ENCODE measurements at places on chromosomes 12 and 14.

GRCh38 chr14:44663136-44663535 lies 156.1 kb upstream of the FSCB start:
- no peaks in the 10 kb centered on the region for H3K4me1 ChIP-seq
- no peaks in the 10 kb centered on the region for H3K36me3 ChIP-seq
- H3K27ac ChIP-seq, result no peak overlapping the region
- DNase-seq, result no peak
- H3K4me3 ChIP-seq, result no peak overlapping the region

GRCh38 chr12:12482150-12482761 lies 80.4 kb downstream of the DUSP16 start:
- no peak overlapping the region for H3K27ac ChIP-seq
- H3K4me1 ChIP-seq, result peaks cover 5% of the 10 kb centered on the region
- H3K4me3 ChIP-seq, result no peak overlapping the region
- H3K36me3 ChIP-seq, result peaks cover 69% of the 10 kb centered on the region
- H3K27me3 ChIP-seq, result no peaks in the 10 kb centered on the region

DNA sequence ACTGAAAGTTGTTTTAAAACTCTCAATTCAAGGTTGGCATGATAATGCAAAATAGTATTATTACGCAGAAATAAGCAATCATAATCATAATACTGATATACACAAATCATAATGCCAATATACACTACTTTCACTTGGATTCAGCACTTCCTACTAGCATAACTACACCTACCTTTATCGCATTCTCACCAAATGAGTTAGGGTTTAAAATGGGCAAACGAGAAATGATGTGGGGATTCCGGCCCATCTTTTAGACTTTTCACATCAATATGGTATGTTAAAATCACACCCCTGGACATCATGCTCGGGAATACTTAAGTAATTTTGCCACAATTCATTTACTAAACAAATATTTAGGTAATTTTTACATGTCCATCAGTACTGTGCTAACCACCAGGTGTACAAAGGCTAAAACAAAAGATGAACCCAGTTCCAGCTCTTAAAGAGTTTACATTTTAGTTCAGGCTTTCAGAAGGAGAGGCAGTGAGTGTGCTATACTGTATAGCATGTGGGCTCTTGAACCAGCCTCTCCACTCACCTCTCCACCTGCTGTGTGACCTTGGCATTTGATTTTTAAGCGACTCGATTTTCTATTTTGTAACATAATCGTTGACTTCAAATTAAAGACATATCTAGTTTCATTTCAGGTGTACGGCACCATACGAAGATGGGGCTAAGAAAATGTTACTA lies 1.1 kb upstream of the USP15 start:
- H3K36me3 ChIP-seq, result no peaks in the 10 kb centered on the region
- peak overlapping the region; percentile 74 for H3K4me3 ChIP-seq
- peaks cover 28% of the 10 kb centered on the region for H3K4me1 ChIP-seq
- no peak for DNase-seq

DNA sequence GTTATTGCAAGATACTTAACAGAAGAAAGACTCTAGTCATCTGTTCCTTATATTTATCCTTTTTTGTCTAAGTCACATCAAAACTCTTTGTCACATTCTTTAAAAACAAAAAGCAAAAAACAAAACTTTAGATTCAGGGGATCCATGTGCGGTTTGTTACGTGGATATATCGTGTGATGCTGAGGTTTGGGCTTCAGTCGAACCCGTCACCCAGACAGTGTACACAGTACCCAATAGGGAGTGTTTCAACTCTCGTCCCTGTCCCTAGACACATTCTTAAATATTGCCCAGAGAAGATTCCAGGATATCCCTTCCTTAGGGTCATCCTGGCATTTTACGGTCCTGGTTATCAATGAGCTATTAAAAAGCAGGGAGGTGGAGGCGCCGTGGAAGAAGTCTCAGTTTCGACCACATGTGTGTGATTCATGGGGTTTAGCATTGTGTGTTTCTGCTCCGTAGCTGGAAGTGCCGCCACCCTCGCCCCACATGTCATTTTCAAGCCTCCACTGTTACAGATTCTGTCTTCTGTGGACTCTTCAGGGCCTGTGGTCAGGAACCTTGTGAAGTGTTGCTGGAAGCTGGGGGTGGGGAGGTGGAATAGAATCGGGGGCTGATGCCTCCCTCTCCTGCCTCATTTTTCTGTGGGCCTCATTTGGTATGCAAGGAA lies 19.9 kb downstream of the CCND2 start:
- DNase-seq, result no peak
- peaks cover 48% of the 10 kb centered on the region for H3K36me3 ChIP-seq
- H3K27me3 ChIP-seq, result no peaks in the 10 kb centered on the region
- H3K4me1 ChIP-seq, result peaks cover 20% of the 10 kb centered on the region

DNA sequence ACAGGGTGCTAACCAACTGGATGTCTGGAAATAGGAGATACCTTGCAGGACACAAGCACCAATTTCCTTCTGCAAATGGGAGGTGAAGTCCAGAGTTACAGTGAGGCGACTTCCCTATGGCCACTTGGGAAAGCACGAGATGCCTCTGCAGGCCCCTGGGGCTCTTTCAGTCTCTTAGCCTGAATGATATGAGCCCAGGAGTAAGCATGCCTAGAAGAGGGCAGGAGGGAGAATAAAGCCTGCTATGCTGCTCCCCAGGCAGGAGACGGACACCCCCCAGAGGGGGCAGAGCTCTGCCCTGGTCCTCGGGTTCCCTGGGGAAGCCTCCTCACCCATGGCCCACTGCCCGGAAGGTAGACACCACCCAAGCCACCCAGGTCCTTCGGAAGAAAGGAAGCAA lies 105.1 kb downstream of the GCH1 start:
- H3K27me3 ChIP-seq, result no peaks in the 10 kb centered on the region
- no peak overlapping the region for H3K27ac ChIP-seq
- no peak for DNase-seq
- no peaks in the 10 kb centered on the region for H3K4me1 ChIP-seq
- H3K36me3 ChIP-seq, result no peaks in the 10 kb centered on the region
- H3K4me3 ChIP-seq, result no peak overlapping the region

GRCh38 chr12:93019212-93019927 lies 90.3 kb upstream of the EEA1 start:
- no peak overlapping the region for H3K27ac ChIP-seq
- no peaks in the 10 kb centered on the region for H3K4me1 ChIP-seq
- no peak overlapping the region for H3K4me3 ChIP-seq
- no peak for DNase-seq
- no peaks in the 10 kb centered on the region for H3K27me3 ChIP-seq

GRCh38 chr12:121812921-121813896 lies 9.4 kb downstream of the SETD1B start:
- no peak for DNase-seq
- no peak overlapping the region for H3K27ac ChIP-seq
- no peaks in the 10 kb centered on the region for H3K27me3 ChIP-seq
- peaks cover 31% of the 10 kb centered on the region for H3K4me1 ChIP-seq
- H3K4me3 ChIP-seq, result no peak overlapping the region
- H3K36me3 ChIP-seq, result peaks cover 2% of the 10 kb centered on the region

DNA sequence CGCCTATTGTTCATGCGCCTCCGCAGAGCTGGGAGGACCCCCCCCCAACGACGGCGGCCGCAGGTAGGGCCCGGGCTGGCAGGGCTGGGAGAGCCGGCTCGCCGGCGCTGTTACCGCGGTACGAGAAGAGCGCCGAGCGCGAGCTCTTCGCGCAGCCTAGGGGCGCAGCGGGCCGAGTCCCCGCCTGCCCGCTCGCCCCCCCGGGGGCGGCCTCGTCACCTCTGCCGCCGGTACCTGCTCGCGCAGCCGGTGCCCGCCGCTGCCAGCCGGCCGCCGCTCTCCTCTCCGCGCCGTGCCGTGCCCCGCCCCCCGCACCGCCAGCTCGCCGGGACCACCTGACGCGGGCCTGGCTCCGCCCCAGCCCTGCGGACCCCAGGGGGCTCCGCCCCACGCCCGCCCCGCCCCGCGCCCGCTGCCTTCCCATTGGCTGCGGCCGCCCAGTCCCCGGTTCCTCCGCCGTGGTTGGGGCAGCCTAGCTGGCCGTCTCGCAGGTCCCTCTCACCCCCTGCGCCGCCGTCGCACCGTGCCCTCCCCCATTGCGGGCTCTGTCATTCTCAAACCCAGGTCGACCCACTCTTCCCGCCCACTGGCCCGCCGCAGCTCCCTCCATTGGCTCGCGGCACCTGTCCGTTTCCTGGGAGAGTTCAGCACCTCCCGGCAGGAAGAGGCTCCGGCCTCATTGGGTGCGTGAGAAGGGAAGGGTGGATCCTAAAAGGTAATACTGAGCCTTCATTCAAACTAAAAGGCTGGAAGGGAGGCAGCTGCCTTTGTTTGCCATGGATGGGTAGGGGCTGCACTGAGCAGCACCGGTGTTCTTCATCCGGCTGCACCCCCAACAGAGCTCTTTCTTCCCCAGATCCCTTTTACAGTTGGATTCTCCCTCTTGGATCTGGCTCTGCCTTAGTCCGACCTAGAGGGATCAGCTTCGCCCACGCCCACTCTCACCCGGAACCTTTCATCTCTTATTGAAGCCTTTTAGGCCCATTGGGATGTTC lies at the start of gene MAP3K9:
Gene MAP3K9, minus strand, starts transcription at position 289 of the 995 bp plus-strand sequence. CDS start 342 bp downstream, outside the sequence.
- no peak within 1 kb of the TSS for H3K27ac ChIP-seq
- no peak for DNase-seq
- H3K27me3 ChIP-seq, result no peaks in the 10 kb centered on the region
- no peaks in the 10 kb centered on the region for H3K36me3 ChIP-seq
- H3K4me1 ChIP-seq, result peaks cover 23% of the 10 kb centered on the region
- H3K4me3 ChIP-seq, result peak within 1 kb of the TSS; percentile 51

GRCh38 chr12:106907411-106907810 lies 48.3 kb upstream of the TMEM263 start:
- peaks cover 5% of the 10 kb centered on the region for H3K27me3 ChIP-seq
- no peaks in the 10 kb centered on the region for H3K4me1 ChIP-seq
- no peak overlapping the region for H3K4me3 ChIP-seq
- no peak for DNase-seq

DNA sequence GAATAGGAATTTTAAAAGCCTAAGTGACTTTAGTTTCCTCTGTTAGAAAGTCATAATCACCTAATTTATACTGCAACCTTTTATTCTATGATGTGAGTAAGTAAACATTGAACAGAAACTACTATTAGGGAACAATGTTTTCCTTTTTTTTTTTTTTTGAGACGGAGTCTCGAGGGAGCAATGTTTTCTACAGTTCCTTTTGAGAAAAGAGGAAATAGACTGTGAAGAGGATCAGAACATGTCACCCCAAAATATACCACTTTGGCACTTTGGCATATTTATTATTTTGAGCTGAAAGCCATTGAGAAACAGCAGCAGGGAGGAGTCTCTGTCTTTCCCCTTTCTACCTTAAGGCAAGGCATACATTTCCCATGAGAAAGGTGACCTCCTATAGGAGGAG lies 162.7 kb upstream of the CNOT2 start:
- H3K4me3 ChIP-seq, result no peak overlapping the region
- DNase-seq, result no peak
- no peak overlapping the region for H3K27ac ChIP-seq
- H3K4me1 ChIP-seq, result no peaks in the 10 kb centered on the region
- no peaks in the 10 kb centered on the region for H3K27me3 ChIP-seq

Measured in tibial nerve (tissue), 4 donors.